Astrocyte (in vitro differentiated cells and primary cell): ENCODE measurements at places on chromosomes 4 and X.

DNA sequence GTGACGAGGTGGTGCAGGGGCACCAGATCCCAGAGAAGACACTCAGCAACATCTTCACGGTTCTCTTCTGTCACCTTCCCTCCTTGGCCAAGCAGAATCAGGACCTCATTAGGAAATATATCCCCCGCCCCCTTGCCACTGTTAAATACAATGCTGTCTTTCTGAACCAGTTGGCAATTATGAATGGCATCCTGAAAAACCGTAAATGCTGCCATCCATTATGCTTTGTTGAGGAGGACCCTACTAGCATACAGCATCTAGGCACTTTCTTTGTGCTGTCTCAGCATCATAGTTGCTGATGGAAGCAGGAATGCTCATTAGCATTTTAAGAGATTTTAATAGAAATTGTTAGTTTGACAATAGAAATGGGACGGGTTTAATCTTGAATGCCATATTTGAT, 138.5 kb downstream of the DCLK2 start:
- no peak for DNase-seq

DNA sequence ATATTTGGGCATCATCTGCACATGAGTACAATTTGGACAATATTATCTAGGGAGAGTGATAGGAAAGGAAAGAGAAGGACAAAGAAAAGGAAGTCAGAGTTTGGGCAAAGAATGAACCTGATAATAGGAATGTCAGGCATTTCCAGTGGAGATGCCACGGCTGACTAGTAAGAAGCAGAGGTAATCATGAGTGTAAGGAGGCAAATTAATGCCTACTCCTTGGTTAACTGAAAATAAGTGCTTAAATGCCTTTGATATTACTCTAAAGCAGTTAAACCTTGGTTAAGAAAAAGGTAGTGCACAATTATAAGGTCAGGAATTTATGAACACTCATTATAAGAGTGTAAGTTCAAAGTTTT, 99.2 kb upstream of the DDIT4L start:
- DNase-seq: peak; percentile 40

DNA sequence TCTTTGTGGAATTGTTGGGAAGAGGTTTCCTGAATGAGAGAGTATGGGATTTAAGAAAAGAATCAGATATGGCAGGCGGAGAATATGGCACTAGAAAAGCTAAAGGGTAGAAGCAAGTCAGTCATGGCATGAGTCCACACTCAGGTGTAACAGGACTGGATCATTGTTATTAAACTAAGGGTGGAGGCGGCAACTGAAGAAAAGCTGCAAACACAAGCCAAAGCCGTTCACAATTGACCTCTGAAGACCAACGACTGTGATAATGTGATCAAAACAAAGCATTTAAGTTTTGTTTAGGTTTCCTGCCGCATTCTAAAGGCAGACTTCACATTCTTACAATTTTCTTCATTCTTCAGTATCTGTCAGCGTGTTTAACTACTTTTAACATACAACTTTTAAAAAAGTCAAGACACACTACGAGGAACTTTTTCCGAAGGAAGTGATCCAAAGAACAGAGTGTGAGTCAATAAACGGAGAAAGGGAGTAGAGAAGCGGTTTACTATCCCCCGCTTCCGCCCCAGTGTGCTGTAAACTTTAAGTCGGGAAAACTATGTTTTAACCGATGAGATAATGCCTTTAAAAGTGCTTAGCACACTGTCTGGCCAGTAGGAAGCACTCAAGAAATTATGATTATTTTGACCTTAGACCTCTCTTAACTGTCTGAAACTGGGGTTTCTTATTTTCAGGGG, 909 bp upstream of the SLAIN2 start:
- peak; percentile 73 for DNase-seq

DNA sequence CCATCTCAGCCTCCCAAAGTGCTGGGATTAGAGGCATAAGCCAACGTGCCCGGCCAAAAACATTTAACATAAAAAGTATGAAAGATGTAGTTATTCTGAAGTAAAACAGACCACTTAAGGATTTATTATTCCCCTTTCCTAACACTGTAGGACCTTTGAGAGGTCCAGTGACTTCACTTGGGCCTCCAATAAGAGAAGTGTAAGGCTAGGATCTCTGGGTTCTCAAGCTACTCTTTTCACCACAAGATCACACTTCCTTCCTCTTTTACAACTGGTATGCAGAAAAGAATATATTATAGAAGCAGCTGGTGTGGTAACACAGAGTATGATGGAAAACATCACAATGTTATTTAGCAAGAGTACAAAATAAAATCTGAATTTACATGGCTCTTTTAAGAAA, 30.2 kb upstream of the CCNG2 start:
- no peak for DNase-seq

DNA sequence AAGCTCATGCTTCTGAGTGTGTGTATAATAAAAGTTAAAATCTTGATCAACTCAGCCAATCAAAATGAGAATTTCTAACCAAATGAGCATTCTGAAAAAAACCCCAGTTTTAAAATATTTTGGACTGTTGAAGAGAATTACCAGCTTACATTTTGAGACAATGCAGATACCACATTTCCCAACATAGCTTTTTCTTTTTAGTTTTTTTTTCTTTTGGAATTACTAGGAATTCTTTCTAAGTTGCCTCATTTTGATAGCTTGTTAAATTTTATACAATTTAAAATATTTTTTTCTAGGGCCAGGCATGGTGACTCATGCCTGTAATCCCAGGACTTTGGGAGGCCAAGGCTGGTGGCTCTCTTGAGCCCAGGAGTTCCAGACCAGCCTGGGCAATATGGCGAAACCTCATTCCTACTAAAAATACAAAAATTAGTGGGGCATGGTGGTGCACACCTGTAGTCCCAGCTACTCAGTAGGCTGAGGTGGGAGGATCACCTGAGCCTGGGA, 2.2 kb downstream of the RP2 start:
- no peak for DNase-seq

- no peak for DNase-seq
Observed at GRCh38 chr4:59855630-59856352, 1344.3 kb upstream of the ADGRL3 start.

GRCh38 chr4:30182786-30183185, 537.4 kb upstream of the PCDH7 start:
- no peak for DNase-seq

GRCh38 chr4:82799006-82799881, 648 bp upstream of the SCD5 start:
- no peak for DNase-seq

DNA sequence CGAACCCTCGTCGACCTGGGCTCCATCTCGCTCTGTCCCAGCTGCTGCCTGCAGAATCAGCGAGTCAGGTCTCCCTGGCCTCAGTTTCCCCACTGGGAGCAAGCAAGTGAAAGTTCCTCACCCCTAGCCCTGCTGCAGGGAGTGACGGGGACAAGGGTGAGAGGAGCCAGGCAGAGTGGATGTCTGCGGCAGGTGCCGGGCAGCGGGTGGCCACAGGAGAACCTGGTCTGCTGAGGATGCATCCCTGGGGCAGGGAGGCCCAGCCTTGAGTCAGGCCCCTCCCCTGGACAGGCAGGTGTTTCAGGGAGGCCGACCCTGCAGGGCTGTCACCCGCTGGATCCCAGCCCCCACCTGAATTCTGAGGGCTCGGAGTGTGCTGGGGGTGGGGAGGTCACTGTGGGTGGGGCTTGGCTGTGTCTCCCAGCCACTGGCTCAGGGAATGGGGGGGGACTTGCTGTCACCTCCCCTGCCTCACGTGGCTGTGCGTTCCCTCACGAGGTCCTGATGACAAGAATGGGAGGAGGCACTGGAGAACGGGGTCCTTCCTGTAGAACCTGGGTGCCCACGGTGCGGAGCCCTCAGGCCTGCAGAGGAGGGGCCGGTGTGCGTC, 33.2 kb downstream of the LRPAP1 start:
- DNase-seq: no peak

GRCh38 chr4:105569057-105569865, 16.8 kb downstream of the ARHGEF38 start:
- no peak for DNase-seq

- DNase-seq: no peak
Observed at GRCh38 chr4:94068753-94069719, 138.6 kb upstream of the SMARCAD1 start.

DNA sequence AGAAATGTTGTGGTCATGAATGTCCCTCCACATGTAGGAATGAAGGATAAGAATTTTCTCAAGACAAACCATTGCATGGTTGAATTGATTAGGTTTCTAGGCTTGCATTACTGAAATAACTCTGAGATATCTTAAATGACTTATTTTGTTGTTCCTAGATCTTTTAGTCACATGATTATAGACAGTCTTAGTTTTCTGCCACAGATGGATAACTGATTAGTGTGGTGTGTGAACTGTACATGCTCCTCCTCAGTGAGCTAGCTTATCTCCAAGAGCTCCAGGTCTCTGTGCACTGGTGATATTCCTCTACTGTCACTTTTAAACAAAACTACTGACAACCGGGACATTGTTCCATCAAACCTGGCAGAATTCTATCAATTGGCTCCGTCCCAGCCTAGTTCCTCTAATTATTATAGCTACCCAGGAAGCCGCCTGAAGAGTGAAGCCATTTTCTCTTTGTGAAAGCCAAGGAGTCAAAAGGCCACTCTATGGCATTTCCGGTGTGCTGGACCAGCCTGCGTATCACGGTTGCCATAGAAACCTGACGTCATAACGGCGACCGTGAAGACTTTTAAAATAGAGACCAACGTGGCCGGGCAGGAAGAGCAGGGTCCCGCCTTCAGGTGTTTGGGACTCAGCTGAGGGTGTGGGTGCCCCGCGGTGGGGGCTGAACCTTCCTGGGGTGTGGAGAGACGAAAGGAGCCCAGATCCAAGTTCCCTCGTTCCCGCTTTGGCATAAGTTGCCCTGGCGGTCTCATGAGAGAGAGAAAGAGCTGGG, 28.1 kb downstream of the BEX3 start:
- DNase-seq: peak; percentile 84

- no peak for DNase-seq
Observed at GRCh38 chr4:15955670-15956069, 7.3 kb downstream of the FGFBP2 start.

DNA sequence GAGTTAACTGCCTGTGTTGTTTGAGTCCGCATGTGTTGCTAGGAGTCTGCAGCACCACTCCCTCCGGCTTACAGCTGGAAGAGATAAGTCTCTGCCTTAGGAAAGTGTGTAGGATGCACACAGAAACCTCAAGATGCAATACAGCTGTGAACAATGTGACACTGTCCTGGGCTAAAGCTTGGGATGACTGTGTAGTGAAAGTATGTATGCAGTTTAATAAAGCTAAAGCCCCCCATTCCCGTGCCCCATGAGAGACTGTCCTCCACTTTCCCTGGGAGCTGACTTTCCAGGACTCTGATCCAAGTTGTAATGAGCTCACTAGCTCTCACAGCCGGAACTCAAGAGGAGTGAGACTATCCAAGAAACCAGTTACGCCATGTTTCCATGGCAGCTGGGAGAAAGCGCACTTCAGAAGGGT, 156.6 kb upstream of the FTHL17 start:
- peak; percentile 73 for DNase-seq

DNA sequence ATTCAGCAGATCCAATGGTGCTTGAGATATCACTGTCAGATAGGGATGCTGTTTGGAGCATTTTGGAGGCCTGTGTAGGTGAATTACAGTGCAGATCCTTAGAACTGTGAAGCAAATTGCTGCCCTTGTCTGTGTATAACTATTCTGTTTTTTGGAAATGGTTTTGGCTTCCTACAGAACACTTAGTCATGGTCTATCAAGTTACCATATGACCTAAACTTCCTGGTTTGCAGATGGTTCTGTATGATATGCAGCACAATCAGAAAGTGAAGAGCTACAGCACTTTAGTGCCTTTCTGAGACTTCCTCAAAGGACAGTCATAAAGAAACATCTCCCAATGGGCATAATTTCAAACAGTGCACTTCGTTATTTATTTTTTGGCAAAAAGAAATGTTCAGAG, 688.6 kb downstream of the SH3BGRL start:
- DNase-seq: no peak

DNA sequence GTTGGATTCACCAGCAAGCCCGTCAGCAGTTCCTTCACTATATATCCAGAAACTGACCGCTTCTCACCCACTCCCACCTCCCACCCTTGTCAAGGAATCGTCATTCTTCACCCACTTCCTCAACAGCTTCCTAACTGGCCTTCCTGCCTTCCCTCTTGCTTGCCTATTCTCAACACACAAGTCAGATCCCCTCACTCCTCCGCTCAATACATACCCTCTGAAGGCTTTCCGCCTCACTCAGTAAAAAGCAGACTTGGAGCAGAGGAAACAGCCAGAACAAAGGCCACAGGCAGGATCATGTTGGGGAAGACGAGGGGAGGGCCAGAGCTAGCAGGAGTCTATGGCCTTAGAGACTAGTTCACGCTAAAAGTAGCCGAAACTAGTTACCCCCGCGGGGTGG, 23.7 kb downstream of the RWDD4 start:
- DNase-seq: no peak

DNA sequence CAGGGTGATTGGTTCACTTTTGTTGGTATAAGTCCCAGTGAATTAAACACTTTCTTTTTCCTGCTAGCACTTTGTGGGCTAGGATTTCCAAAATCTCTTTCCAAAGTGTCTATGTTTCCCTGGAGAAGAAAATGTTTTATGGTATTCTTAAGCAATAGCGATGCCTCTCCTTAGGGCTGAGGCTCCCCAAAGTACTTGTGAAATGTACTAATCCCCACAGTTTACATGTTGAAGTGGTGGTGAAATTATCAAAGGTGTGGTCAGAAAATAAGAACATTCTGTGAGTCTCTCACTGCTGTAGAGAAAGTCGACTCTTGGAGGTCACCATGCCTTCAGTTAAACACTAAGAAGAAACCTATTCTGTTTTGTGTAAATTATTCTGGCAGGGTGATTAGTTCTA, 51.5 kb upstream of the AMELX start:
- no peak for DNase-seq

- no peak for DNase-seq
Observed at GRCh38 chrX:31251336-31251735, 179.5 kb upstream of the FTHL17 start.

GRCh38 chr4:178329226-178329872, 887.1 kb upstream of the AGA start:
- no peak for DNase-seq

GRCh38 chr4:168688584-168688983, 191.7 kb downstream of the PALLD start:
- DNase-seq: no peak

DNA sequence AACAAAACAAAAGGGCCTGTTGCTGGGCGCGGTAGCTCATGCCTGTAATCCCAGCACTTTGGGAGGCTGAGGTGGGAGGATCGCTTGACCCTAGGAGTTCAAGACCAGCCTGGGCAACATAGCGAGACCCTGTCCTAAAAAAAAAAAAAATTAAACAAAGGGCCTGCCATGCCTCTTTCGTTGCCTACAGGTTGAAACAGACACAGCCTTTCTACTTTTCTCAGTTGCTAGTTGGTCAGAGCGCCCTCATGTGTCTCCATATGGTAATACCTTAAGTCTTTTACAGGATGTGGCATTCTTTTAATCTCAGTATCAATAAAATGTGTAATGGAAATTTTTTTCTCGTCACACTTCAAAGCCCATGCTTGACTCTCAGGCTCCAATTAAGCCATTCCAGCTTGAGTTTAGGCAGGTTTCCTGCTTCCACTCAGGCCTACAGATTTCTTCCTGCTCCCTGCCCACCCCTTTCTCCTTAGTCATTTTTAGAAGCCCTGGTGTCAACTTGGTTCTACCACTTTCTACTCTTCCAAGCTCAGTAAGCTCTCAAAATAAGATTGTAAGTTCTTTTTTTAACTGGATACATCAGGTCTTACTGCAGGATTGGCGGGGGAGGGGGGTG, 4.6 kb upstream of the SOWAHD start:
- no peak for DNase-seq
